NCI-H748 treated with DMSO at 0.1 percent for 48 hours (cell line): ENCODE measurements at places on chromosomes 7 and 10.

GRCh38 chr7:2411815-2412586 lies 8.6 kb downstream of the CHST12 start:
- DNase-seq = no peak

DNA sequence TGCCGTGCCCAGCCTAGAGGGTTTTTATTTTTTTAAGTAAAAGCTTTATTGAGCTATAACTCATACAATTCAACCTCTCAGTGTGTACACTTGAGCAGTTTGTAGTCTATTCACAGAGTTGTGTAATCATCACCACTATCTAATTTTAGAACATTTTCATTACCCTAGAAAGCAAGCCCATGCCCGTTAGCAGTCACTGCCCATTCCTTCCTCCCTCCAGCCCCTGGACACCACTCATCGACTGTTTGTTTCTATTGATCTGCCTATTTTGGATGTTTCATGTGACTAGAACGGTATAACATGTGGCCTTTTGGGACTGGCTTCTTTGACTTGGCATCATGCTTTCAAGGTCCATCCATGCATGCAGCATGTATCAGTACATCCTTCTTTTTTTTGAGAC lies 25.7 kb upstream of the SEC61A2 start:
- no peak for DNase-seq

GRCh38 chr10:1475771-1476454 lies 261.4 kb downstream of the ADARB2 start:
- DNase-seq = no peak

DNA sequence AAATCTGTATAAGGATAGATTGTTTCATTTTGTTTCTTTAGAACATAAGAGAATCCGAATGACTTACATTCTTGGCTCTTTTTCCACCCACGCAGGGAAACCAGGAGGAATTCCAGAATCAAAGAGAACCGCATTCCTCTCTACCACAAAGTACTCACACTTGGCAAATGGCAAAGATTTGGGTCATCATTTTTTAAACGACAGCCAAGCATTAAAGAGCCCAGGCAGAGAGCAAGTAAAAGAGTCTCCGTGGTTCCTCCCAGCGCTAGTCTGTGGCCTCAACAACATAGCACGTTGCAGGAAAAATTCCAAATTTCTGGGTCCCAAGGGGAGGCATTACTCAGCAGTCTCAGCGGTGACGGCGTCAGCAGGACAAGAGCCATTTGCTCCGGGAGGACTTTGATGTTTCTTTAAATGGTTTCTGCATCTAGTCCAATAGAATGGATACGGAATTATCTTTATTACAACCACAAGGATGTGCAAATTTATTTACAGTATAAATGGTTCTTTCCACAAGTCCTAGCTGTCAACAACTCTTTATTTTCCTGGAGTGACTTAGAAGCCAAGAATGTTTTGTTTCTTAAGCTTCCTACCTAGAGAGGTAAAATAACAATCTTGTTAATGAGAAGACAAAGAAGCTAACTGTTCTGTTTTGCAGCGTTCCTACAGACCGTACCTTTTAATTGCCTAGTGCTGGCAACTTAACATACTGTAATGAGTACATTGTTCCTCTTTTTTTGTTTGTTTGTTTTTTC lies 232.5 kb downstream of the SKIDA1 start:
- no peak for DNase-seq

GRCh38 chr10:110208614-110209453 lies 1.4 kb downstream of the MXI1 start:
- DNase-seq = no peak

DNA sequence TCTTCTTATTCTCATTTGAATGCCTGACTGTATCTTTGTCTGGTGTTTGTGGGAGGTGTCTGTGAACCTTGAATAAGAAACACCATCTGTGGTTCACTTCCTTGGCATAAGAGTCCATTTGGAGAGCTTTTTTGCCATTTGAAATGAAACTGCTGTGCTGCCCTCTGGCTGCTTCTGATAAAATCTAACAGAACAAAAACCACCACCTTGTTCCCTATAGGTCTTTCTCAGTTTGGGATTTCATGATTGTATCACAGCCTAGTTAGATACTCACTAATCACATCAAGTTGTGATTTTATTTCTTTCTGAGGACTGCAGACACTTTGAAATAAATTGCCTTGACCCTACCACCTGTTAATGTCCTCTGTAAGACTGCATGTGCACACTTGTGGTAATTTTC lies 102.7 kb upstream of the FAM13C start:
- DNase-seq = no peak

DNA sequence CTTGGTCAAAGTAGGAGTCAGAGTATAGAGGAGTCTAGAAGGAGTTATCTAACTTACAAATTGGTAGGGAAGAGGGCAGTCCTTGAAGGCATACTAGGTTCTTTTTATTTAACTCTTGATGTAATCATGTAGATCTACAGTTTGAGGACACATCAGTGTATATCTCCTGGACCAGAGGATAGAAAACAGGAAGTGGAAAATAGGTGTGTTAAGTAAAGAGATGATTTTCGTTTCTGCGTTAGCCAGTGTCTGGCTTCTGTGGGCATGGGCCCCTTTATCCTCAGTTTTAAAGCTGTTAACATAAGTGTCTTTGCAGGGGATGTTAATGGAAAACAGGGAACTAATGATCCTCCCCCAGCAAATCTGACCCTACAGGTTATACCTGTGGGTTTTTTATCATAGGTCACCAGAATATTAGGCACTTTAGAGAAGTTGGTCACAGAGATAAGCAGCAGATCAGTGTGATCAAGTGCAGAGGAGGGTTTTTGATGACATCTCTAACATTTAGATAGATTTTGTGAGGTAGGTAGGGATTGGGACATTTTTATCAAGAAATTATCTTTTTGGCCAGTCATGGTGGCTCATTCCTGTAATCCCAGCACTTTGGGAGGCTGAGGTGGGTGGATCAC lies 58.6 kb upstream of the PRSS1 start:
- no peak for DNase-seq

- no peak for DNase-seq
Observed at GRCh38 chr7:35256256-35257175, 2.6 kb upstream of the TBX20 start.

GRCh38 chr7:9890092-9890491 lies 1083.6 kb upstream of the PHF14 start:
- no peak for DNase-seq

DNA sequence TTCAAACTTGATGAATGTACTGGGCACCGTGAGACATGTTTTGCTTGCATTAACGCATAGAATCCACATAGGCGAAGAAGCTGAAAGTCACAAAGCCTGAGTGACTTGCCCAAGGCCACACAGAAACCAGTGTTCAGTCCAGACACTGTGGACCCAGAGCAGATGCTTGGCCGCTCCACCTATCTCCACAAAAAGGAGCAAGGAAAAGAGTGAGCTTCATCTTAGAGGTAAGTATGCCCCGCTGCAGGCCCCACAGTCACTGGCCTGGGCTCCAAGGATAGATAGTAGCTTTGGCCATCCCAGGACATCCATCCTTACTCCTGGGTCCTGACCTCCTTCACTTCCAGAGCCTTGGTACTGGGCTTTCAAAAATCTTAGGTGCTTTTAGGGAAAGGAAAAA lies 60.1 kb upstream of the SAMD8 start:
- DNase-seq = no peak

DNA sequence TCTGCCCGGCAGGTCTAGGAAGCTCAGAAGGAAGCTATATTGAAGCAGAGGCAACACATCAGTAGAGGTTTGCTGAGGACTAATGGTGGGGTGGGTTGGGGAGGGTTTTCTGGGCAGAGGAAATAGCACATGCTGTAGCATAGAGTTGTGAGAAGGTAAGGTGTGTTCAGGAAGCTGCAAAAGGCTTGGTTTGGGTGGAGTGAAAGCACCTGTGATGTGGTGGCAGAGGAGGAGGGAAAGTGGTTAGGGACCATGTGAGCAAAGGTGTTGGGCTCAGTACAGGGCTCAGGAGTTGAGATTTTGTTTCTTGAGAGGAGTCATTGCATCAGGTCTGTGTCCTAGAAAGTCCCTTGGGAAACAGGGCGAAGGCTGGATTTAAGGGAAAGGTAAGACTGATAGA lies 294.6 kb downstream of the SORCS3 start:
- DNase-seq = no peak

- no peak for DNase-seq
Observed at GRCh38 chr7:106863274-106863997, 1.6 kb upstream of the PIK3CG start.

- no peak for DNase-seq
Observed at GRCh38 chr7:155261031-155261985, 36.4 kb upstream of the INSIG1 start.

DNA sequence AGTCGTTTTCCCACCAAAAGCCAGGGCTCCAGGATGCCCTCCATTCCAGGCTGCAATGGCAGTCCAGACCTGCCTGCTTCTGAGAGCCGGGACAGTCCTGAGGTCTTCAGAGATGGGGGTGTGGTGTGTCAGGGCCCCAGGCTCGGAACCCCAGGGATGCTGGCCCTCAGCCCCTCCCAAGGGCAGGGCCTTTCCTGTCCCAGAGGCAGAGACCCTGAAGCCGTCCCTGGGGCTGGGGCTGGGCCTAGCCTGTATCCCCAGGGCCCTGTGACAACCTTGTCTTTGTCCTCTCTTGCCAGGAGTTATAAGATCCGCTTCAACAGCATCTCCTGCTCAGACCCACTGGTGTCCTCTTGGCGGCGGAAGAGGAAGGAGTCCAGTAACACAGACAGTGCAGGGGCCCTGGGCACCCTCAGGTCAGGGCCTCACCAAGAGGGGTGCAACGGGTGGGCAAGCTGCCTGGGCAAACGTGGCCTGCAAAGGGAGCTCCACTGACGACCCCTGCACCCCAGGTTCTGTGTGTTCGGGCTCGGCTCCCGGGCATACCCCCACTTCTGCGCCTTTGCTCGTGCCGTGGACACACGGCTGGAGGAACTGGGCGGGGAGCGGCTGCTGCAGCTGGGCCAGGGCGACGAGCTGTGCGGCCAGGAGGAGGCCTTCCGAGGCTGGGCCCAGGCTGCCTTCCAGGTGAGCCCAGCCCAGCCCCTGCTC lies 15.9 kb downstream of the NOS3 start:
- no peak for DNase-seq

- no peak for DNase-seq
Observed at GRCh38 chr10:131655101-131655849, 245.5 kb upstream of the PPP2R2D start.

DNA sequence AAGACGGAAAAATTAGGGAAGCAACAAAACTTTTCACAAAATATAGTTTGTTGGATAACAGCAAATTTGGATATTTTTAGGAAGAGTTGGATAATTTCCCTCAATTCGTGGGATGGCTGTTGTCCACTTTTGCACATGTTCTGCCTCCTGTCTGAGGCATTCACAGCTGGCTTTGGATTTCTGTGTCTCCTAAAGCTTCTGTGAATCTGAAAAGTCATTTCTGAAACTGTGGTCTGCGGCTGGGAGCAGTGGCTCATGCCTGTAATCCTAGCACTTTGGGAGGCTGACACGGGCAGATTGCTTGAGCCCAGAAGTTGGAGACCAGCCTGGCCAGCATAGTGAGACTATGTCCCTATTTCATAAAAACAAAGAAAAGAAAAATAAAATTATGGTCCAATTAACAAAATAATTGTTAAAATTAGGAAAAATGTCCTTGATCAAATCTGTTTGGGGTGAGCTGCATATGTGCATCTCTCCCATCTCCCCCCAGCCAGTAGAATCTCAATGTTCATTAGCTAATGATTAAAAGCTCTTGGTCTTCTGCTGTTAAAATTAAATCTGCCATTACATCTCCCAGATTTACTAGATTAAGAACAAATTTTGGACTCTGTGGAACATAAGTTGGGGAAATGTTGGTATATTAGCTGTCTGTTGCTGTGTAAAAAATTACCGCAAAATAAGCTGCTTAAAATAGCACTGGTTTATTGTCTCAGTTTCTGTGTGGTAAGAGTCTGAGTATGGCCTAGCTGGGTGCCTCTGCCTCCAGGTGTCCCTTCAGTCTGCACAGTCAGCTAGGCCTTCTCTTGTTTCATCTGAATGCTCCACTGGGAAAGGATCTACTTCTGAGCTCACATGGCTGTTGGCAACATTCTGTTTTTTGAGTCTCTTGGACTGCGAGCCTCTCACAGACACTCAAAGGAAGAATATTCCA lies 332.0 kb upstream of the FZD1 start:
- no peak for DNase-seq

- DNase-seq = no peak
Observed at GRCh38 chr7:131941291-131941690, 384.9 kb upstream of the PODXL start.

DNA sequence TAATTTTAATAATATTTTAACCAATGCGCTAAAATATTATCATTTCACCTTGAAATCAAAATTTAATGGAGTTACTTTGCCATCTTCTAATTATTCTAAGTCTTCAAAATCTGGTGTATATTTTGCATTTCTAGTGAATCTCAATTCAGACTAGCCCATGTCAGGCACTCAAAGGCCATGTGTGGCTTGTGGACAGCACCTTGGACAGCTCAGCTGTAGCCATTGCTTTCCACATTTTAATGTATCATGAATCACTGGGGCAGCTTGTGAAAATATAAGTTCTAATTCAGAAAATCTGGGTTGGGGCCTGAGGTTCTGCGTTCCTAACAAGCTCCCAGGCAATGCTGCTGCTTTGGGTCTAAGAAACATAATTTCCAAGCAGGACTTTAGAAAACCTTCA lies 57.2 kb downstream of the MGAM2 start:
- no peak for DNase-seq

GRCh38 chr7:106720641-106721040 lies 59.7 kb upstream of the CCDC71L start:
- DNase-seq = no peak

DNA sequence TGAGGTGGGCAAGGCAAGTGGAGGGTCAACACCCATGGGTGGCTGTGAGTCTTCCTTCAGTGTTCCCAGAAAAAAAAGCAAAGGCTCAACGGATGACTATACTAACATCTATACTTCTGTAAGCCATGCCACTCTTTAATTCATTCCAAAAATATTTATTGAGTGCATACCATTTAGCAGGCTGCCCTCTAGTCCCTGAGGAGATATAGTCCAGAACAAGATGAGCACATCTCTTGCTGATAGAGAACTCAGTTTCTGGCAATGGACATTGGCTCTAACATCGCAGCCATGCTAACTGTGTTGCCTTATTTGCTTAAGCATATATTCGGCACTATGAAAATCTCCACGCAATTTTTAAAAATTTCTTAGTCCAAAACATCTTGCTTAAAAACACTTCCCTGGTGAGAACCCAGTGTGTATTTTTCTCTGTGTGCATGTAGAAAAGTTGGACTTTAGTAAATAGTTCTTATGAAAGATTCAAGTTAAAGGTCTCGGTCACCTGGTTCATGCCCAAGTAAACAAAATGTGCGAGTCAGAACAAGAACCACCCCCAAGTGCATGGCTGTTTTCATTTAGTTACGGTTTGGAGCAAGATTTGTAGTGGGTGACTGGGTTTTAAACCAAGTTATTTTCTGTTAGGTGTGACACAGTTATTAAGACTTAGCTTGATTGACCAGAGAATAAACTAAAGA lies 69.8 kb downstream of the MET start:
- no peak for DNase-seq

DNA sequence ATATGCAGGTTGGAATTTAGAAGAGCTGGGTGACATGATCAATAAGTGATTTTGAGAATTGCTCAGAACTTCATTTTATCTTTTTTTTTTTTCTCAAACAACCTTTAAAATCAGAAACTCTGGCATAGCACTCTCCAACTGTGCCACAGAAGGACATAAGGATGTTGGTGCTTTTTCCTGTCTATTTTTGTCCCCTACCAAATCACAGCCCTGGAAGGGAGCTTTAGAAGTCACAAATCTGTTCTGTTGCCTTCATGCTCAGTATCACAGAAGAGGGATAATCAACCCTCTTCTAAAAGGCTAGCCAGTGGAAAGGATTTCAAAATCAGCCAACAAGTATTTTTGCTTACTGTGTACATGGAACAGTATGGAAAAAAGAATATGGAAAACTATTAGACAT lies 14.8 kb upstream of the NRP1 start:
- DNase-seq = no peak

- DNase-seq = no peak
Observed at GRCh38 chr7:150945853-150946420, 32.2 kb downstream of the KCNH2 start.
